ENCODE measurements at places on chromosomes 5 and 9.

DNA sequence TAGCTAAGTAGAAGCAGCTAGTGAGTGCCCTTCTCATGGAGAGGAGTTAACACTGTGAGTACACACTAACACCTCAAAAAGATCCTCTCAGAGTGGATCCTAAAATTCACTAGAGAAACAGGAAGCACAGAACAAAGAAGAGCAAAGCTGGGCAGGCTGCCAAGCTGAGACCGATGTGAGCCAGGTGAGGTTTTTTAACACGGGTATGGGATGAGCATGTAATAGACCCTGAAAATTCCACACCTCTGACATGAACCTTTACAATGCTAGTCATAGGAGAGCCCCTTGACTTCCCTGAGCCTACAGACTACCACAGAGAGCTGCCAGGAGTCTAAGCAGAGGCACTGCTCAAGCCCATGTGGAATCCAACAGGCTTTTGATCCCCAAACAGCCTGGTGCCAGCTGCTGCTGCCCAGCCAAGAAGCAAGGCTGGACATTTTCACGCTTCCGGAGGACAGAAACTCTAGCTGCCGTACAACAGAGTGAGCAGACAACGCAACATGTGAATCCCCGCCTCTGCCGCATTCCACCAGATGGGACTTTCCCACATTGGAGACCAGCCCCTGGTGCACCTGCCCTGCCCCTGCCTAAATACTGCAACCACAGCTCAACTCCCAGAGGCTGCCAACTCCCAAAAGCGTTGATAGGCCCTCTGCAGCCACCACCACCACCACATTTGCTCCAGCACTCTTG is 280.8 kb downstream of the CDH10 start:
- DNase-seq: no peak

DNA sequence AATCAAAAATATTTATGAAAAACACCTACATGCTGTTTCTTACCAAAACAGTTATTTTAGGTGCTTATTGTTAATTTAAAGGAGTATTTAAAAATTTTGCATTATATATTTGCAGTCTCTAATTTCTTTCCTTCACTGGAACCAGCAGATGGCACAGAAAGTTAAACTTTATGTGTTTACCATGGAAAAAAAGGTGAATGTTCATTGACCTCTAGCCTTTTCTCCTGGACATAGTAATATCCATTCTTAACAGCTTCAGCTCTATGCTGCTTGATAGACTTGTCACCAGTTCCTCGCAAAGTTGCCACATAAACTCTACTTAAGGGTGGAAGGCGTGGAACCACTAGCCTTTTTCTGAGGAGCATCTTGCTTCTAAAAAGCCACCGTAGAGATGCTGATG is 38.7 kb upstream of the NUDT12 start:
- no peak for DNase-seq

- DNase-seq: no peak
These were observed 170.1 kb upstream of the ZNF618 start for GRCh38 chr9:113705928-113706519.

- no peak for DNase-seq
These were observed 27.9 kb downstream of the KDM4C start for GRCh38 chr9:6785682-6786081.

GRCh38 chr5:55303238-55303690 is 4.2 kb downstream of the DHX29 start:
- peak; percentile 29 for DNase-seq

All from HL-60 (cell line).